Spinal cord (tissue), 10 donors: ENCODE measurements at places on chromosomes 6 and 20. TPM values are rescaled to one million over a fixed set of nuclear protein-coding genes. Genes with fewer than 3 reads are reported as not detected.

Gene C2
- 23.1 TPM for total RNA-seq

Gene RHAG
- 11.0 TPM for total RNA-seq

Gene PDYN
- 1.2 TPM for total RNA-seq

Gene ALDH8A1
- 1.8 TPM for total RNA-seq

Gene EMILIN3
- 8.6 TPM for total RNA-seq

Gene RFX6
- total RNA-seq, result not detected

DNA sequence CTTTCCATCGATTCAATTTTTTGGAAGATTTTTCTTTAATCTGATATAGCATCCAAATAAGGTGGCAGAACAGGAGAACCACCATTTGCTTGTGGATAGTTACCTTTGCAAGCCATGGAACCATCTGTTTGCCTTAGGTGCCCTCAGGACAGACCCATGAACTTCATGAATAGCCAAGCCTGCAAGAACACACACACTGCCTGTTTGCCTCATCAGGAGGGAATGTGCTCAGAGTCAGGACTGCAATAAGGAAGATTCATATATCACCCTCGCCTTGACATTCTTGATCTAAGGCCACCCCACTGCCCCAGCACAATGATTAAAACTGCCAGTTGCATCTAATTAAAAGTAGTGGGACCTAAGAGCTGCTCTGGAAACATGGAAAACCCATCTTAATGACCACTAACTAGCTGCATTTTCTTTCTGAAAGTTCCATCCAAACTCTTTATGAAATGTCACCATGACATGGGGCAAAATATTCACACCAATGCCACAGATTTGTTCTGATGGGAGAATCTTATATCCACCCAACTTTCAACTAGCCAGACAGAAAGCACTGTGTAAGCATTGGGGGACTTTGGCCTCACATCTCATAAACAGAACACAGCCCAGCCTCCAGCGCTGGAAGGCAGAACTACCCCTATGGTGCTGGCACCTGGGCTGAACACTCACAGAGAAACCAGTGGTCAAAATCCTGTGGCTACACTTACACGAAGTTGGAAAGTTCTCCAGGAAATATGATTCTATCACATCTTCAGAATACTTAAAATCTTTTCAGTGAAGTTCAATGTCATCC, 48.3 kb downstream of the TBXT start:
- DNase-seq, result no peak
- no peak overlapping the region for H3K4me3 ChIP-seq
- H3K27me3 ChIP-seq, result no peaks in the 10 kb centered on the region

DNA sequence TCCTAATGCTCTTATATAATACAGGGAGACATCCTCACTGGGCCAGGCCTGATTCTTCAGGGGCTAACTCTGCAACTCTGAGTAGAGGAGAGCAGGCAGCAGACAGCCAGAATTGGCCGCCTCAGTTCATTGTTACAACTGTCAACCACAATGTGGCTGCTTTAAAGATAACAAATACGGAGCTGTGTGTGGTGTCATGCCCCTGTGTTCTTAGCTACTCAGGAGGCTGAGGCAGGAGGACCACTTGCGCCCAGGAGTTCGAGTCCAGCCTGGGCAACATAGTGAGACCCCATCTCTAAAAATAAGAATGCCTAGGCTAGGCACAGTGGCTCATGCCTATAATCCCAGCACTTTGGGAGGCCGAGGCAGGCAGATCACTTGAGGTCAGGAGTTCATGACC, 34.3 kb downstream of the CEP250 start:
- H3K4me3 ChIP-seq, result no peak overlapping the region
- no peak for DNase-seq
- H3K4me1 ChIP-seq, result no peaks in the 10 kb centered on the region
- H3K36me3 ChIP-seq, result peaks cover 72% of the 10 kb centered on the region

DNA sequence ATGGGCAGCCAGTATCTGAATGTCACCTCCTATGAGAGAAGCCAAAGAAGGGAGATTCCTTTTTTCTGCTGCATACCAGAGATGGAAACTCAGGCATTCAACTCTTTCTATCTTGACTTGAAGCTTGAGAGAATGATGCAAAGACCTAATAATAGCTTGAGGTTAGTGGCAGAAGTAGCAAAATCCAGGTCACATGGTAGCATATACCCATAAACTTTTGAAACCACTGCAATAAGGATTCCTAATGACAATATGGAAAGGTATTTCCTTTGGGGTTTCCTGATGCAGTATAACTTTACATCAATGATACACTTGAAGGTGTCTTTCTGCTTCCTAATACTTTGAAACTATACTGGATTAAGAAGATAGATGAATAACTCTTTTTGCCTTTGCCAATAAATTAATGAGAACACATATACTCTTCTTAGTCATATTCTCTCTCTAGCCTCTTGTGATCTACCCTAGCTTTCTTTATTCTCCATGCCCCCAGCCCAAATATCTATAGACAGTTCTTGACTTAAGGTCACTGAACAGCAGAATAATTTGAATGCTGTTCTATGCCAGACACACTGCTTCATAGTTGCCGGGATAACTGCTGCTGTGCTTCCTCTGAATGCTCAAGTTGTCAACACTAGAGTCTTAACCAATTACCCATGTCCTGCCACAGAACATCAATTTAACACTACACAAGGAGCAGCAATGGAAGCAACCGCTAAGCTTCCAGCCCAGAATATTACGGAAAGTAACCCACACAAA, 155.5 kb upstream of the SIM1 start:
- no peak overlapping the region for H3K4me3 ChIP-seq
- DNase-seq, result no peak
- H3K36me3 ChIP-seq, result no peaks in the 10 kb centered on the region
- H3K27ac ChIP-seq, result no peak overlapping the region
- H3K27me3 ChIP-seq, result no peaks in the 10 kb centered on the region
- no peaks in the 10 kb centered on the region for H3K4me1 ChIP-seq

GRCh38 chr6:82196161-82196560, 51.4 kb downstream of the IBTK start:
- no peak for DNase-seq
- no peak overlapping the region for H3K27ac ChIP-seq
- no peak overlapping the region for H3K4me3 ChIP-seq
- H3K36me3 ChIP-seq, result peaks cover 21% of the 10 kb centered on the region
- no peaks in the 10 kb centered on the region for H3K4me1 ChIP-seq

DNA sequence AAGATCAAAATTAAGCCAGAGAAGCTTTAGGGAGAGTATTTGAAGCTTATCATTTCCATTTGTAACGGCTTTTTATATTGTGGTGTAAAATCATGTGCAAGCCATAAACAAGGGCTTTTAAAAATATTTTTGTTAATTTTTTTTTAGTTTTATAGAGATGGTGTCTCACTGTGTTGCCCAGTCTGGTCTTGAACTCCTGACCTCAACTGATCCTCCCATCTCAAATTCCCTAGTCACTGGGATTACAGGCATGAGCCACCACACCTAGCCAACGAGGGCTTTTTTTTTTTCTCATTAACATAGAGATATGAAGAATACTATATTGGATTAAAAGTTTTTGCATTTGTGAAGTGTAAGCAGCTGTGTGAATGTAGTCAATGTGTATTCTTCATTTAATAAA, 29.1 kb downstream of the CDKAL1 start:
- no peaks in the 10 kb centered on the region for H3K4me1 ChIP-seq
- H3K36me3 ChIP-seq, result no peaks in the 10 kb centered on the region
- no peak overlapping the region for H3K4me3 ChIP-seq
- H3K27ac ChIP-seq, result no peak overlapping the region
- no peaks in the 10 kb centered on the region for H3K27me3 ChIP-seq

DNA sequence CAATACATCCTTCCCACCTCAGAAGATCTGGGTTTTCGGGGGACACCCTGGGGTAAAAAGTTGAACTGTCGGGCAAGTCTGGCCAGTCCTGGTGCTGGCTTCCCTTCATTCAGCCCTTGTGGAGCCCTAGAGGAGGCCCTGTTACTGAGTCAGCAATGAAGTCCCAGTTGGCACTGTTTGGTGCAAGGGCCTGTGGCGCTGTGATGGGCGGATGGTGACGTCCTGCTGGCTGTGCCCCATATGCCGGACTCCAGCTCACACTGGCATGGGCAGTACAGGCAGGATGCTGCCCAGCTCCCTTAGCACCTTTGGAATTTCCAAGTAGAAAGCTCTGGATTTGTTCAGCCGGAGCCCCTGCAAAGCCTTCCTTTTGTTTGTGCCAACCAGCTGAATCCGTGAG, 186.2 kb upstream of the PMEPA1 start:
- H3K4me3 ChIP-seq, result no peak overlapping the region
- no peak overlapping the region for H3K27ac ChIP-seq
- peaks cover 27% of the 10 kb centered on the region for H3K4me1 ChIP-seq
- no peaks in the 10 kb centered on the region for H3K36me3 ChIP-seq
- DNase-seq, result no peak
- no peaks in the 10 kb centered on the region for H3K27me3 ChIP-seq

DNA sequence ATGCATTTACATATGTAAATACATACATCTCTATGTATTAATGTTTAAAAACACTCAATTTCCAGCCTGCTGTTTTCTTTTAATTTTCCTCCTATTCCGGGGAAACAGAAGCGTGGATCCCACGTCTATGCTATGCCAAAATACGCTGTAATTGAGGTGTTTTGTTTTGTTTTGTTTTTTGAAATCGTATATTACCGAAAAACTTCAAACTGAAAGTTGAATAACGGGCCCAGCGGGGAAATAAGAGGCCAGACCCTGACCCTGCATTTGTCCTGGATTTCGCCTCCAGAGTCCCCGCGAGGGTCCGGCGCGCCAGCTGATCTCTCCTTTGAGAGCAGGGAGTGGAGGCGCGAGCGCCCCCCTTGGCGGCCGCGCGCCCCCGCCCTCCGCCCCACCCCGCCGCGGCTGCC, 355 bp upstream of the BMP2 start:
- peaks cover 9% of the 10 kb centered on the region for H3K27me3 ChIP-seq
- DNase-seq, result no peak
- H3K4me1 ChIP-seq, result peaks cover 23% of the 10 kb centered on the region
- H3K27ac ChIP-seq, result no peak overlapping the region

DNA sequence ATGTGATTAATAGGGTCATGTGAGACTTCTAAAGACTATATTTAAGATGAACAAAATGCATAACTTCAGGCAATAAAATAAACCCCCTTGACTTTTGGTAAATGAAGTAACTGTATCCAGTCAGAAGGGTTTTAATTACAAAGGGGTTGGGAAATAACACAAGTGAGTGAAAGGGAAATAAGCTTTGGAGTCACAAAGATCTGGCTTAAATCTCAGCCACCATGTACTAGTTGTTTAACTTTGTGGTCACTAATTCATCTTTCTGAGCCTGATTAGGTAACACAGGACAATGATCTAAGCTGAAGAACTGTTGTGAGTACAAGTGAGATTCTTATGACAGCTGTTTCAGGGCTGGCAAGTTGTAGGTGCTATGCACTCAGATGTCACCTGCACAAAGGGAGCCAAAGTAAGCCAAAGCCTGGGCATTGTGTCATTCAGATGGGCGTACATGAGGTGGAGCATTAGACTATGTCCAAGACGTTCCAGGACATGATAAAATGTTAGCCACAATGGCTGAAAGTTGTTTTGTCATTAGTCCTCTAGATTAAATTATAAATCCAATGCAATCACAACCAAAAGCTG, 13.8 kb downstream of the TOMM34 start:
- H3K36me3 ChIP-seq, result peaks cover 42% of the 10 kb centered on the region
- no peak overlapping the region for H3K4me3 ChIP-seq
- H3K27ac ChIP-seq, result no peak overlapping the region
- H3K4me1 ChIP-seq, result no peaks in the 10 kb centered on the region
- H3K27me3 ChIP-seq, result no peaks in the 10 kb centered on the region
- no peak for DNase-seq

DNA sequence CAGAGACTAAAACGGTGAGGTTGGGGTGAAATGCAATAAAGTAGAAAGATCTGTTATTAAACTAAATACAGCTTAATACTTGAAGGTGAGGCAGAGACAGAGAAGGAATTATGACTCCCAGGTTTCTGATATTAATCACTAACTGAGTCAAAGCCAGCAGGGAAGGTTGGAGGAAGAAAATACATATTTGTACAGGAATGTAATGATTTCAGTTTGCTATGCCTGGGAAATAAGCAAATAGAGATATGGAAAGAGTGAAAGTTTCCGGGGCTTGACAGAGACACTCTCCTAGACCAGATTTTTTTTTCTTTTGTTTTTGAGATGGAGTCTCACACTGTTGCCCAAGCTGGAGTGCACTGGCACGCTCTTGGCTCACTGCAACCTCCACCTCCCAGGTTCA, 76.8 kb downstream of the PTPRK start:
- no peaks in the 10 kb centered on the region for H3K36me3 ChIP-seq
- H3K4me3 ChIP-seq, result no peak overlapping the region
- H3K4me1 ChIP-seq, result no peaks in the 10 kb centered on the region
- no peaks in the 10 kb centered on the region for H3K27me3 ChIP-seq
- H3K27ac ChIP-seq, result no peak overlapping the region

GRCh38 chr20:58901488-58902402, 49.2 kb downstream of the GNAS start:
- H3K36me3 ChIP-seq, result peaks cover 30% of the 10 kb centered on the region
- H3K27me3 ChIP-seq, result no peaks in the 10 kb centered on the region
- no peak overlapping the region for H3K27ac ChIP-seq
- H3K4me3 ChIP-seq, result no peak overlapping the region
- DNase-seq, result no peak
- H3K4me1 ChIP-seq, result peaks cover 8% of the 10 kb centered on the region

DNA sequence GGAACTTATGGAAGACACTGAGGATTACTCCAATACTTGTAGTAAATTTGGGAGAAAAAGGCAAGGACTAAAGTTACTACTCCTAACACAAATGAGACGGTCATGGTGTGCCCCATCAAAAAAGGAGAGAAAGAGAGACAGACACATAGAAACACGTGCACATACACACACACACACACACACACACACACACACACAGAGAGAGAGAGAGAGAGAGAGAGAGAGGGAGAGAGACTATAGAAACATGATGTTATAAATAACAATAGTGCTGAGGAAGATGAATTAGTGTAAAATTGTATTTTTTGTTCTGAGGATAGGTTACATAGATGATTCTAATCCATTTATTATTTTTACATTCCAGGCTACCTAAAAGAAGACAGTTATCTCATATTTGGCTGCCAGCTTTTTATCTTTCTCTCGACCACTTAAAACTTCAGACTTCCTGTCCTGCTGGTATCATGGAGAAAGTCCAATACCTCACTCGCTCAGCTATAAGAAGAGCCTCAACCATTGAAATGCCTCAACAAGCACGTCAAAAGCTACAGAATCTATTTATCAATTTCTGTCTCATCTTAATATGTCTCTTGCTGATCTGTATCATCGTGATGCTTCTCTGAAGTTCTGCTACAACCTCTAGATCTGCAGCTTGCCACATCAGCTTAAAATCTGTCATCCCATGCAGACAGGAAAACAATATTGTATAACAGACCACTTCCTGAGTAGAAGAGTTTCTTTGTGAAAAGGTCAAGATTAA, 10.5 kb downstream of the PLN start:
- H3K36me3 ChIP-seq, result no peaks in the 10 kb centered on the region
- no peaks in the 10 kb centered on the region for H3K27me3 ChIP-seq

DNA sequence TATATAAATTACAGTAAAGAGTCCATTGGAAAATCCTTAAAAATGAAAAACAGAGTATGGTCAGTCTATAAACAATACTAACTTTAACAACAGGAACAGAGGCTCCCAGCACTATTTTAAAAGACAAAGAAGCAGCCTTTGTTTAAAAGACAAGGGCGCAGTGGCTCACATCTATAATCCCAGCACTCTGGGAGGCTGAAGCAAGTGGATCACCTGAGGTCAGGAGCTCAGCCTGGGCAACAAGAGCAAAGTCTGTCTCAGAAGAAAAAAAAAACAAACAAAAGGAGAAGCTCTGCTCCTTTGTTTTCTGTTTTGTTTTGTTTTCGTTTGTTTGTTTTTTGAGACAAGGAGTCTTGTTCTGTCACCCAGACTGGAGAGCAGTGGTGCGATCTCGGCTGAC, 89.4 kb downstream of the DTNBP1 start:
- no peak overlapping the region for H3K4me3 ChIP-seq
- DNase-seq, result no peak
- H3K4me1 ChIP-seq, result no peaks in the 10 kb centered on the region
- H3K27me3 ChIP-seq, result no peaks in the 10 kb centered on the region
- H3K27ac ChIP-seq, result no peak overlapping the region
- no peaks in the 10 kb centered on the region for H3K36me3 ChIP-seq
